ENCODE measurements at places on chromosomes 1 and 21.

- DNase-seq: no peak
Measured at GRCh38 chr1:59541161-59541560, 244.3 kb downstream of the FGGY start.

- DNase-seq: no peak
Measured at GRCh38 chr1:117627546-117628130, 21.8 kb downstream of the TENT5C start.

DNA sequence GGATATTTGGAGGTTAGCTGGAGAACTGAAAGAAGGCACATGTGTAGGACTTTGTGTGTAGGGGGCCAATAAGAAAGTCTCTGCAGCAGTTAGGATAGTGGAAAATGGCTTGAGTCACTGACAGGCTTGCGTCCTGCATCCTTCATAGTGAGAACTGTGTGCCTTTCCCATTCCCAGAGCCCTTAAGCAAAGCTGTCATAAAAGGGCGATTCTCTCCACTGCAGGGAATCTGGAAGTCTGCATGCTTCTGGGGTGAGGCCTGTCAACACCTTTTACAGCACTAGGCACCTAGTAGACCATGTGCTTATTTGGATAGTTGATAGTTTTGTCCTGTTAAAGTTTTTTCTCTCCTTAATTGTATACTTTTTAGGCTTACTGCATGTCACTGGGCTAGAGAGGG lies 39.4 kb upstream of the MACF1 start:
- DNase-seq: no peak

DNA sequence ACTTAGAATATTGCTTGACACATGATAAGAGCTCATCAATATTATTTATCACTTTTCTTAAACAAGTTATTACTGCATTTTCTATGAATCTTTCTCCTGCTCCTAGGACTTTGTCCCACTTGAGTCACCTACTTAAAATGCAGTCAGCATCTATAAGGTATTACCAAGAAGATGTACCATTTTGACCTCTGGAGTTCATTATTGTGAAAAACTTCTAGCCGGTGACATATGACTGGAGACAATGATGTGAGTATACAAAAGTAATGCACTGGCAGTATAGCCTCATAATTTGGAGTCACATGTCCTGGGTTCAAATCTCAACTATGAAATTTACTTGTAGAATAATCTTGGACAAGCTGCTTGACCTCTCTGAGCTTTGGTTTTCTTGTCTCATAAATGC lies 278.5 kb downstream of the PLPP3 start:
- DNase-seq: no peak

GRCh38 chr1:1573843-1574720 lies 581 bp downstream of the SSU72 start:
- DNase-seq: peak; percentile 53

All from stimulated activated CD8-positive, alpha-beta memory T cell treated with anti-CD3 and anti-CD28 coated beads, Interleukin-2, amount 100 ng/mL, for 1 hour (primary cell).